Hindlimb muscle (tissue), 1 donor: ENCODE measurements at places on chromosomes 1 and 21. TPM values are rescaled to one million over a fixed set of nuclear protein-coding genes. Genes with fewer than 3 reads are reported as not detected.

Gene CELA2A
- 0.84 TPM for polyA plus RNA-seq

Gene OLFML3
- polyA plus RNA-seq = 149 TPM

DNA sequence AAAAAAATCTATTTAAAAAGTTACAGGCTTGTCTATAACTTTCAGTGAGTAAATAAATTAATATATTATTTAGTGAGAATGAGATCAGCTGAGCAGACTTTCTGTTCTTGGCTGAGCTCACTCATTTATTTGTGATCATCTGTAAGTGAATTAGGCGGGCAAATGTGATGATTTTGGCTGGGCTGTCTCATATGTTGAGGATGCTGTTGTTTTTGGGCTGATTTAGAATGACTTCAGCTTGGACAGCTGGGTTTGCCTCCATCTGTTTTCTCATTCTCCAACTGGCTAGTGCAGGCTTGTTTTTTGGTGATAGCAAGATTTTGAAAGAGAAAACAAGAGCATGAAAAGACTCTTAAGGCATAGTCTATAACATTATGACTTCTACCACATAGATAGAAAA lies 475.8 kb upstream of the OLFM3 start:
- DNase-seq = peak; percentile 3

Gene RNU1-3
- polyA plus RNA-seq = not detected

DNA sequence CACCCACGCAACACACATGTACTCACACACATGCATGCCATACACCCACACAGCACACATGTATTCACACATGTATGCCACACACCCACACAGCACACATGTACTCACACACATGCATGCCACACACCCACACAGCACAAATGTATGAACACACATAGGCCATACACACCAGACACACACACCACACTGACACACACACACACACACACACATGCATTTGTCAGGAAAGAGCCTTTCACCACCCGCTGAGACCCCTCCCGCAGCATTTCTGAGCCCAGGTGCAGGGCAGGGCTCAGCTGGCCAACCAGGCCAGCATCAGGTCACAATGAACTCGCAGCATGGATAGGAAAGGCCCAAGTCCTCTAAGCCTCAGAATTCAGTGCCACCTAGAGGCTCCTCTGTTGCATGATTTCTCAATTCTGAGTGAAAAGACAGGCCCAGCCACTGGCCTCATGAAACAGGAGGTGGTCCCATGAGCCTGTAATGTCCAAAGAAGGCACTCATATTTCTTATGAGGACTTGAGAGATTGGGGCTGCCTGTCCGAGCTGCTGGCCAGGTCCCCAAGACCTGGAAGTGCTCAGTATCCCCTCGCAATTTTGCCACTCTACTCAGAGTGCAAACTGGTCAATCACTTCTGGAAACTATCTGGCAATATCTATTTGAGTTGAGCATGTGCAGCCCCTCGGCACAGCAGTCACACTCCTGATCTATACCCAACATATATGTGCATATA lies 57.3 kb downstream of the PSMG1 start:
- DNase-seq = peak; percentile 78

Gene OR2T33
- polyA plus RNA-seq = not detected

- peak; percentile 92 for DNase-seq
Measured at GRCh38 chr1:150010393-150011115, at the start of gene OTUD7B. OTUD7B (minus strand) TSS chr1:150010726; CDS start chr1:149977510, 33,216 bp downstream.

- DNase-seq = no peak
Measured at GRCh38 chr21:44517175-44517899, 22.7 kb downstream of the KRTAP10-1 start.

- peak; percentile 47 for DNase-seq
Measured at GRCh38 chr1:225881081-225881958, 860 bp downstream of the TMEM63A start.

DNA sequence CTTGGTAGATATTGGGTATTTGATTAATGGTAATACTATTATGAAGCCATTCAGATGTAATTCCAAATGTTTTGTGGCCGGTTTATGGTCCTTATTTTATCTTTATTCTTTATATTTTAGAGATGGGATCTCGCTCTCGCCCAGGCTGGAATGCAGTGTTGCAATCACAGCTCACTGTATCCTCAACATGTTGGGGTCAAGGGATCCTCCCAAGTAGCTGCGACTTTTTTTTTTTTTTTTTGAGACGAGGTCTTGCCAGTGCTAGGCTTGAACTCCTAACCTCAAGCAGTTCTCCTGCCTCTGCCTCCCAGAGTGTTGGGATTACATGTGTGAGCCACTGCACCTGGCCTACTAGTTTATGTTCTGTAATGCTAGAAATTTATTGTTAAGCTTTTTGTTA lies 4.7 kb downstream of the DDI2 start:
- no peak for DNase-seq

DNA sequence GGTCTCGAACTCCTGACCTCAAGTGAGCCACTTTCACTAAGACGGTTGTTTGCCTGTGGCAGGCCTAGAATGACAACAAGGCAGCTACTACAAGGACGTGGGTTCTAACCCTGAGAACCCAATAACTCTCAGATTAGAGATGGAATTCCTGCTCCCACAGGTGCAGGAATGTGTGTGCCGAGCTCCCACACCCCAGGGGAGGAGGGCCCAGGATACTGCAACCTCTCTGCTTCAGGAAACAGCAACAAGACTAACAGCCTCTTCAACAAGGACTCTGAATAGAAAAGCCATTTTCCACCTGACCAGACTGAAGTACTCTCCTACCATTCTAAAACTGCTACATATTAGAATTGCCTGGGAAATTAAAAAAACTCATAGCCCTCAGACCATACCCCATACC lies 4.9 kb downstream of the LSM10 start:
- no peak for DNase-seq

DNA sequence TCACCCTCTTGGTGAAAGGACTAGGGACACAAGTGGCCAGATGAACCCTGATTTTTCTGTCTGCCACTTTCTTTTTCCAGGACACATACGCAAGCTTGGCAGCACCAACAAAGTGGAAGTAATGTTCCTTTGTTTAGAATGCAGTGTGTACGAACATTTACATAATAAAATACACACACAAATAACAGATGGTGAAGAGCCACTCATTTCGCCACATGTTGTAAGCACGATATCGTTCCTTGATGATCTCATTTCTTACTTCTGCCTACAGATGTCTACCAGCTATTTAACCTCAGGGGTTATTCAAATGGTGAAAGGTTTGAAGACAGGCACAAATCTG lies 670.2 kb upstream of the CXADR start:
- DNase-seq = no peak

Gene REG4
- not detected for polyA plus RNA-seq

GRCh38 chr1:174818014-174818616 lies 181.6 kb upstream of the CACYBP start:
- no peak for DNase-seq

GRCh38 chr1:98045767-98046641 lies 125.2 kb upstream of the DPYD start:
- DNase-seq = no peak

Gene ATP1B1
- 15.0 TPM for polyA plus RNA-seq

GRCh38 chr1:201127755-201128455 lies 921 bp upstream of the ASCL5 start:
- no peak for DNase-seq

Gene LCA5L
- polyA plus RNA-seq = 1.8 TPM

DNA sequence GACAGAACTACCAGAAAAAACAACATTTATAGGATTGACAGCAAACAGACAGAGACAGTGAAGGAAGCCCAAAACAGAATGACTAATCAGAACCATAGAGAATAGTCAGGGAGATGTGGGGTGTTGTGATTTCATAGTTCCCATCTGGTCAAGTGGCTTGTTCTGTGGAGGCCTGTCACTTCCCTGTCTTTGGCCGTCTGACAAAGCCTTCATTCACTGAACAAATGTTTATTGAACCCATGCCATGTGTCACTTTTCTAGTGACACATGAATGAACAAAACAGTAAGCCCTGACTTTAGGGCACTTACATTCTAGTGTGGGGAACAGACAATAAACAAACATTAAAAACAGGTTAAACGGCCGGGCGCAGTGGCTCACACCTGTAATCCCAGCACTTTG lies 3.2 kb upstream of the SRRM1 start:
- DNase-seq = no peak

GRCh38 chr1:2090216-2090890 lies 40.1 kb downstream of the PRKCZ start:
- no peak for DNase-seq

DNA sequence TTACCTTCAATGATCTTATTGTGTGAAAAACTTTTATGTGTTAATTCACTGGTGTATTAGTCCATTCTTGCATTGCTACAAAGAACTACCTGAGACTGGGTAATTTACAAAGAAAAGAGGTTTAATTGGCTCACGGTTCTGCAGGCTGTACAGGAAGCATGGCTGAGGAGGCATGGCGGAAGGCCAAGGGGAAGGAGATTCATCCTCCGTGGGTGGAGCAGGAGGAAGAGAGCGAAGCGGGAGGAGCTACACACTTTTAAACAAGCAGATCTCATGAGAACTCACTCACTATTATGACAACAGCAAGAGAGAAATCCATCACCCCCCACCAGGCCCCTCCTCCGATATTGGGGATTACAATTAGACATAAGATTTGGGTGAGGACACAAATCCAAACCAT lies 44.2 kb upstream of the RGS7 start:
- no peak for DNase-seq

GRCh38 chr1:11985851-11986250 lies 5.6 kb downstream of the MFN2 start:
- DNase-seq = no peak

Gene CAPN2
- polyA plus RNA-seq = 99.6 TPM

DNA sequence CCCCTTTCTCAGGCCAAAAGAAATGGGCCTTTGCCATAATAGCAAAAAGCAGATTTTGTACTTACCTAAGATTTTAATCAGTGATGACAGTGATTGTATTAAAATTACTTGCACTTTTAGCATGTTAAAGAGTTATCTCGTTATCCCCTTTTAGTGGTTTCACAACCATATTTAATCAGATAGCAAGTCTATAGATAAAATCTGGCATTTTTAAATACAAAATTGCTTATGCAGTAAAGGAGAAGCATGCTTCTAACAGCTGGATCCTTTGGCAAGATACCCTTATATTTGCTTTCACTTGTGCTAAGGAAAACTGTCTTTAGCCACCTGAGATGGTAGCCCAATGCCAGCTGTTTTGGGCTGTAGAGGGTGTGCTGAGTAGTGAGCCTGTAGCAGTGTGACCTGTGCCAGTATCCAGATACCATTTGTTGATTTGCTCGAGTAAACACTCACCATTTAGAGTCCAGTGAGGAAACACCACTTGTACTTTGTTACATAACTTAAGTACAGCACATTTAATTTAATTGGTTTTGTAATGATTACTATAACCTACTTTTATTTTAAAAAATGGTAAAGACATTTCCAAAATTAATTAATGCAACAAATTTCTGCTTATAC lies 314.4 kb upstream of the ZP4 start:
- no peak for DNase-seq

DNA sequence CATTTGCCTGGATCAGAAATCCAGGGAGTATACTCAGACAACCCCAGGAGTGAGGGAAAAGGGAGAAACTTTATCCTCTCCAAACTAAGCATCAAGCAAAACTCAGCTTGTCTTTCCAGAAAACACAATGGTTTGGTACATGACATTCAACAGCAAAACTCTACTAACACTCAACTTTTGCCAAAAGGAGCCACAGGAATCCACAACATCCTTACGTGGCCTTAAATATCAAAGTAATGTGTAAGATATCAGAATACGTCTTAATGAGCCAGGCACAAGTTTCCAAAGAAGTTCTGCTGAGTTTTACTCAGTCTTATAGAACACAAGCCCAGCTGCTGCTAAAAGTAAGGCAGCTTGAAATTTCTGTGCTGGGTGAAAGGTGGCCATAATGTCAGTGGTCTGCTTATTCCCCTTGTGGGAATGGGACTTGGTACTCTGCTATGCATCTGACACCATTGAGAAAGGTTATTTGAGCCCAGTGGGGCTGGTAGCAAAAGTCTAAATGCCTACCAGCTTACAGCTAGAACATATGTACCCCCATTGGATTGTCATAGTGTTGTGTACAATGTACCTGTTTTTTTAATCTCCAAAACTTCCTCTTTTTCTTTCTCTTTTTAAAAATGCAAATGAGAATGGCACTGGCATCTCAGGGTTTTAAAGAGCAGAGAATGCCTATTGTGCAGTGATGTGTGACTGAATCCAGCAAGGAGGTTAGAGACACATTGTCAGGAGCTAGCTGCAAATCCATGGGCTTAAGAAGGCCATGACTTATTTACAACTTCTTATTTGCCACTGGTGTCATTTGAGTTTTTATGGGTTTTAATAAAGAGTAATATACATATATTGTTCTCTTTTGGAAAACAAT lies 62.0 kb upstream of the ST6GALNAC3 start:
- no peak for DNase-seq

Gene MFAP2
- 70.4 TPM for polyA plus RNA-seq

Gene PLPPR4
- 8.8 TPM for polyA plus RNA-seq

Gene ATP1A4
- polyA plus RNA-seq = 4.0 TPM

Gene RIIAD1
- polyA plus RNA-seq = not detected

DNA sequence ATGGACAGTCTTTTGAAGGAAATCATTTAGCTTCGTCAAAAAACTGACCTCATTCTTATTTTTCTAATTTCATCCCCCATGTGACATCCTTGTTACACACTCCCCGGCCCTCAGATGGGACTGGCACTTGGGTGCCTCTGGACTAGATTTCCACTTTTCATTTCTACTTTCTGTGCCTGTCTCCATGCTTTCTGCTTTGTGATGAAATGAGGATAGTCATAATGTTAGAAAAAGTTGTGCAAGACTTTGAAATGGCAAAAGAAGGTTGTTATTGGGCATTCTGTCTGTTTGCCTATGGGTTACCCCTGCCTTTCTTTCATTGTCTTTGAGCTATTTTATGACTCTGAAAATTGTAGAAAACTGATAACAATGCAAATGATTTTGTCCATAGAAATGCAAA lies 54.9 kb downstream of the MDM4 start:
- DNase-seq = no peak

Gene ADAMTS4
- 11.2 TPM for polyA plus RNA-seq

GRCh38 chr21:42317341-42317741 lies 2.1 kb upstream of the TFF3 start:
- DNase-seq = no peak

DNA sequence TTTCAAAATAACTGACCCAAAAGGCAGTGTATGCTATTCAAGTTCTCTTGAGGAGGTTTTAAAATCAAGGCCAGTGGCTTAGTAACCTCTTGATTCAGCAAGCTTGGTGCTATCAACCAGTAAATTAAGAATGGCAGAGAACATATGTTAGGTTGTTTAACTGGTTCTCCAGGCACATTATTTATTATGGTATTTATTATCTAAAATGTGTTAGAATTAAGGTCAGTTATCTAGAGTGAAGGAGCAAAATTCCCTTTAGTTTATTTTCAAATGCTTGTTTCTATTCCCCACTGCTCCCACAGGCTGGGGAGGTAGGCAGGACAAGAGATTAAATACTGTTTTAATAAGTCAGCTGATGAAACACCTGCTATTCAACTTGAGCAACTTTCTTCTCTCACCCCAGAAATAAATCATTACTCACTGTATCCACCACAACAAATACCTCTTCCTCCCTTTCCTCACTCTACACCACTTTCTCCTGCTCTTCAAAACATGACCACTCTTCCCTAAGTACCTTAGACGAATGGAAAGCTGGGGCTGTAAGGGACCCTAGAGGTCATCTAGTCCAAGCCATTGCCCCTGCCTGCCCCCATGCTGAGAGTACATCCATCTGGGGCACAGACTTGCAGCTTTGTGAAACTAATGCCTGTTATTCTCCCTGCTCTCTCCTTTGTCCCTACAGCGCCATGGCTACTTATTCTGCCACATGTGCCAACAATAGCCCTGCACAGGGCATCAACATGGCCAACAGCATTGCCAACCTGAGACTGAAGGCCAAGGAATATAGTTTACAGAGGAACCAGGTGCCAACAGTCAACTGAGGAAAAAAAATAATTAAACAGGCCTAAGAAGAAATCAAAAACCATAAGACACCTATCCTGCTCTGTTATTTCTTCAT lies 71.7 kb downstream of the PRRX1 start:
- no peak for DNase-seq

- DNase-seq = peak; percentile 59
Measured at GRCh38 chr1:924656-925560, 1.2 kb downstream of the SAMD11 start.
